Effector memory CD8-positive, alpha-beta T cell (primary cell): ENCODE measurements at places on chromosomes 13 and 19.

DNA sequence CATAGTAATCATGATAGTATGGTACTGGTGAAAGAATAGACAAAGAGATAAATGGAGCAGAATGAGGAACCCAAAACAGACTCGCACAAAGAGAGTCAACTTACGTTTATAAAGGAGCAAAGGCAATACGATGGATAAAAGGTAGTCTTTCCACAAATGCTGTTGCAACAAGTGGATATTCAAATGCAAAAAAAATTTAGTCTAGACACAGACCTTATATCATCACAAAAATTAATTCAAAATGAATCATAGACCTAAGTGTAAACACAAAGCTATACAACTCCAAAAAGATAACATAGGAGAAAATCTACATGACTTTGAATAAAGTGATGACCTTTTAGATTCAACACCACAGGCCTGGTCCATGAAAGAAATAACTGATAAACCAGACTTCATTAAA, 131.6 kb downstream of the KL start:
- no peak for DNase-seq

DNA sequence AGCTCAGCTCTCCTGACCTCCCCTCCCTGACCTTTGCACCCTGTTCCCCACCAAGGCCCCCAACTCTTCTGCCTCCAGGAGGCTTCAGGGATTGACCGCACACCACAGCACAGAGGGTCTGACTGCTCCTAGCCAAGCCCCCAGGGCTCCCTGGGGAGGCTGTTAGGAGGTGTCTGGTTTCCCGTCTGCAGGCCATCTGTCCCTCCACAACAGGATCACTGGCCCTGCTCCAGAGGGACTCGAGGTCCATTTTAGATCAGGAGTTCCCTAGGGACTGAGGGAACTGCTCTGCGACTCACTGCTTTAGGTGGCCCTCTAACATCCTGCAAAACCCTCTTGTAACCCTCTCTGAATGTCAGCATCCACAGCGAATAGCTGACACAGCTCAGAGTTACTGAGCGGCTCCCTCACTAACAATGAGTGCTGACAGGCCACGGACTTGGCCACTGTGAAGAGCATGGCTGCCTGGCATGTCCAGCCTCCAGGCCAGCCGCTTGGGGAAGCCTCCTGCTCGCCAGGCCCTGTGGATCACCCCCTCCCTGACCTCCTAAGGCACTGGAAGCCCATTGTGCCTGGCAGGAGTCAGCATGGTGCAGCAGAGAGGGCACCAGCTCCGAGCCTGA, 17.7 kb downstream of the GRIK5 start:
- DNase-seq: no peak

GRCh38 chr19:38663957-38664502, 16.6 kb downstream of the ACTN4 start:
- no peak for DNase-seq

DNA sequence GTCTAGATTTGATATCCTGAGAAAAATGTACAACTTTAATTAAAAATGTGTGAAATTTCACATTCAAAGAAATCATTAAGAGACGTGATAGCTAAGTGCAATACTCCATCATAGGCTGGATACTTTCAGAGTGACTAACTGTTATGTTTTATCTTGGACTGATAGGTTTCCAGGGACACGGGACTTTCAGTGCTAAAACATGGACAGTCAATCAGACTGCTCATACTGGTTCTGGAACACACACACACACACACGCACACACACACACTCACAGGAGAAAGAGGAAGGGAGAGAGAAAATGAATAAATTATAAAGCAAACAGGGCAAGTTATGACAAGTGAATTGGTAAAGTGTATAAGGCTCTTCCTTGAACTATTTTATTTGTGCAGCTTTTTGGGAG, 955.9 kb downstream of the SLITRK5 start:
- DNase-seq: no peak

DNA sequence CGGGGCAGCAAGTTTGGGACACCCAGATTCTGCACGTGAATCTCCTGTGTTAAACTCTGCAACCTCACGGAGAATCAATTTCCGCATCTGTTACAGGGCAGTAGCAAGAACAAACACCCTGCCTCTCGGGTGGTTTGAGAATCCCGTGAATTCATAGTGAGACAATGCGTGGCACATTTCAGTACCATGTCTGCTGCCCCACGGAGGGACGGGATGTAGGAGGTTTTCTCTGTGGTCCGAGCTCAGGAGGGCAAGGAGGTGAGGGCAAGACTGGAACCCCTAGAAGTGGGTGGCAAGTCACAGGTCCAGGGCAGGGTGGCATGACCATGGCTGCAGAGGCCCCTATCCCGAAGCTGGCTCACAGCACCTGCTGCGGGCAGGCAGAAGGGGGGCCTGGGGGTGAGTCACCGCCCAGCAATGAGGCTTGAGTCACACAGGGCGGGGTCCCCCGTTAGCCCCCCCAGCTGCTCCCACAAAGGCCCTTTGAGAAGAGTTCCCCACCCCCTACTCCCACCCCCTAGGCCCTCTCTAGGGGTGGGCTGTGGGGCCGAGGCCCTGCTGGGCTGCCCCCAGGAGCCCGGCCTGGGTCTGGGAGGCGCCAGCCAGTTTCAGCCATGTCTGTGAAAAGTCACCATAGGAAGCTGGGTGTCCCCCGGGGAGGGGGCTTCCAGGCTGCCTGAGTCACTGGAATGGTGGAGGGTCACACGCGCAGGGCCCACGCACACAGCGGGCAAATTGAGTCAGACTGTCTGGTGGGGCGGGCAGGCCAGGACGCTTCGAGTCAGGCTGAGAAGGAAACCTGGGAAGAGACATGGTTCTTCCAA, 25.8 kb upstream of the NANOS3 start:
- DNase-seq: peak; percentile 35

GRCh38 chr19:36169084-36169760, 17.0 kb upstream of the COX7A1 start:
- DNase-seq: no peak

DNA sequence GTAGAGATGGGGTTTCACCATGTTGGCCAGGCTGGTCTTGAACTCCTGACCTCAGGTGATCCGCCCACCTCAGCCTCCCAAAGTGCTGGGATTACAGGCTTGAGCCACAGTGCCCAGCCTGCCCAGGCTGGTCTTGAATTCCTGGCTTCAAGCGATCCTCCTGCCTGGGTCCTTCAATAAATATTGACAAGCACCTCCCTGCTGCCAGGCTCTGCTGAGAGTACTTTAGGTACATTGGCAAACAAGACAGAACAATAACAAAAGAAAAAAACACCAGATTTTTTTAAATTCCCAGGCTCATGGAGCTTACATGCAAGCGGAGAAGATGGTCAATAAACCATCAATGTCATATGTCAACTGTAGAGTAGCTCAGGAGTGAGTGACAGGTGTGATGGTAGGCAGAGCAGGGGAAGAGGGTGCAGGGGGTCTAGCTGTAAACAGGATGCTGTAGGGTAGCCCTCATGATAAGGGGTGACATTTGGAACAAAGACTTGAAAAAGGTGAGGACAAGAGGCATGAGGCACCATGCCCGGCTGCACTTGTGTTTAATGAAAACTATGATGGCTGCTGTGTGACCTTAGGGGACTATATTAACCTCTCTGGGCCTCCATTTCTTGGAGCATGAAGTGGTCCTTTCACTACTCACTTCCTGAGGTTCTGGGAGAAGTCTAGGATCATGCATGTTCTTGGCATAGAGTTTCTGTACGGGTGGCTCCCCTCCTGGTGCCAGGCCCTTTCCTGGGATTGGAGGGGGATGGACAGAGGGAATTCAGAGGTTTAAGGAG, 19.6 kb downstream of the SULT2B1 start:
- no peak for DNase-seq

DNA sequence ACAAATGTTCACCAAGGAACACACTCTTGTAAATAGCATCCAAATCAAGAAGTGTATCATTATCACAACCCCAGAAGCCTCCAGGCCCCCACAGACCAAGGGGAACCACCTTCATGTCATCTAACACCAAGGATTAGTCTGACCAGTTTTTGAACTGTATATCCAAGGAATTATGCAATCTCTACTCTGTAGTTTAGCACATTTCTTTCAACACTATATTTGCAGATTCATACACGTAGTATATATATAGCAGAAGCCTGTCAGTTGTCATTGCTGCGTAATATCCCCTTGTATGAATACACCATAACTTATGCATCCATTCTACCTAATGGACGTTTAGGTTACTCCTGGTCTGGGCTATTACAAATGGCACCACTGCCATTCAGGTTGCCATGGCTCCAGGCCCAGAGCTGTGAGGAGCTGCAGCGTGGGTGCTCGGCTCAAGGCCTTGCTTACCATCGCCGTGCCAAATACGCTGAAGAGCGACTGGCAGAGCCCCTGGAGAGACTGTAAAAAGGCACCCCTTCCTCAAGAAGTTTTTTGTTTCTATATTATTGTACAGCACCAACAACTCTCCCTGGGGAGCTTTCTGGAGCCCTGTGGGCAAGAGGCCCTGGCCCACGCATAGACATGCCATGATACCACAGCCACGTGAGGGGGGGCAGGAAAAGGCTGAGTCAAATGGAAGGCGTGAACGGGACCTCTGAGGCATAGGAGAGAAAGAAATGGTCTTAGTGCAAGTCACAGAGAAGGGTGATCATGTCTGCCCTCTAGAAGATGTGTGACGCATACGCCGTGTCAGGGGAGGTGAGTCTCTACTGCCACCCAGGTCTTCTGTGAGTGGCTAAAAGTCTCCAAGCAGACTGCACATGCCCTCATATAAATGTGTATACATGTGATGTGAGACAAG, 10.8 kb downstream of the LATS2 start:
- no peak for DNase-seq

GRCh38 chr19:5155586-5156210, 184.9 kb downstream of the PTPRS start:
- DNase-seq: no peak

DNA sequence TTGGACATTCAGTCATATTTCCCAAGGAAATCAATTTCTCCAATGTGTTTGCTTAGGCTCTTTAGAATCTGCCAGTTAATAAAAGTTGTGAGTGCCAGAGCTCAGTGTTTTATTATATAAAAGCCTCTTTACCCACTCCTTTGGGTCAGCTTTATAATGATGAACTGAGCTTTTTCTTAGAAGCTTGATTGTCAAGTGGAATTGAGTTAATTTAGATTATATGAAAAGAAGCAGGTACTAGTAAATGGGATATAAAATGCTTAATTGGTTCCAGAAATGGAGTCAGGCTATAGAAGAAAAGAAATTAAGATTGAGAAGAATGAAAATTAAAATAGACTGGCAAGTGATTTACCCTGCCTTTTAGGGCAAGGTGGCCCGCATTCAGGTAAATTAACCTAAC, 363.2 kb downstream of the SLITRK6 start:
- no peak for DNase-seq

DNA sequence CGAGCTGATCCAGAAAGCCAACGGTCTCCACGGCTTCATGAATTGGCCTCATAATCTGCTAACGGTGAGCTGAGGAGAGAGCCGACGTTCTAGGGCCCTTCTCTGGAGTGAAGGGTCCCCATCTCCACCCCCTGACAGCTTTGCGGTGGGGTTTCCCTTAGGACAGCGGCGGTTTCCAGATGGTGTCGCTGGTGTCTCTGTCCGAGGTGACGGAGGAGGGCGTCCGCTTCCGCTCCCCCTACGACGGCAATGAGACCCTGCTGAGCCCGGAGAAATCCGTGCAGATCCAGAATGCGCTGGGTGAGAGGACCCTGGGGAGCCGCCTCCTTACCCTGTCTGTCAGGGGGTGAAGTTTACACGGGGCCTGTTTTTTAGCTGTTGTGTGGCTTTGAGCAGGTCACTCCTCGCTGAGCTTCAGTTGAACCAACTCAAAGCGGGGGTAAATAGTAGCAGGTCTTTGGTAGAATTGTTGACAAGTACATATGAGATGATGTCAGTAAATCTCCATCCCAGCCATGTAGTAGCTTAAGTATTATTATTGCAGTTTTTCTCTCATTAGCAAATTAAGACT, 801 bp downstream of the QTRT1 start:
- DNase-seq: no peak

- no peak for DNase-seq
Measured at GRCh38 chr19:55147545-55148251, 1.3 kb downstream of the TNNT1 start.

DNA sequence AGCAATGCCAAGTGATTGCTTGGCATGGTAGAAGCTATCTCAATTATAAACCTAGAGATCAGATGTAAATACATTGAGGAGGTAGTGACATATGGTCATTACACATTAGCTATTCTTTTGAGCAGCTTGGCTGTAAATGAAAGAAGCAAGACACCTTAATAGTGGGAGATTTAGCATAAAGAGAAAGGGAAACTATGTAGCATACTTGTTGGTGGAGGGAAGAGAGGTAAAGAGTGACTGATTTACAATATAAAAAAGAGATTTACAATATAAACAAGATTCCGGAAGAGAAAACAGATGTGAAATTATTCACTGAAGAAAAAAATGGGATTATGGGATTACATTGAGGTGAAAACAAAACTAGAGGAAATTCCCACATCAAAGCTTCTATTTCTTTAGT, 2009.6 kb downstream of the OLFM4 start:
- no peak for DNase-seq

- DNase-seq: no peak
Measured at GRCh38 chr13:113155982-113156655, 2.3 kb upstream of the PROZ start.

DNA sequence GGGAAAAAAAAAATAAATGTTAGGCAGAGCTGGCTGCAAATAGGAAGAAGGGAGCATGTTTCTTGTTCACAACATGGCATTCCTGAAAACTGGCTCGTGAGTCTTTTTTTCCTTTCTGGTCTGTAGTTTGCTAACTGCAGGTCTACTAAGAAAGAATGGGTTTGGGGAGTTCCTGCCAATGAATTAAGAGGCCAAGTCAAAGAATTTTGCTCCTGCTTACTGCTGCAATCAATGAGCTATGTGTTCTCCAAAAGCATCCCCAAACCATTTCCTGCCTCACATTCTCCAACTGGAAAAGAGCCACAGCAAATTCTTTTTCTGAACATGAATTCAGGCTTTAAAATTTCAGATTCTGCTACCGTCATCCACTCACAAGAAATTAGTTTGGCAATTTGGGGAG, 88.6 kb downstream of the DCT start:
- DNase-seq: no peak

- no peak for DNase-seq
Measured at GRCh38 chr13:83150616-83151307, 731.5 kb downstream of the SLITRK1 start.

- DNase-seq: peak; percentile 73
Measured at GRCh38 chr19:28466107-28467045, 746.6 kb downstream of the UQCRFS1 start.

- no peak for DNase-seq
Measured at GRCh38 chr19:49712397-49712859, 21.5 kb downstream of the CPT1C start.

- no peak for DNase-seq
Measured at GRCh38 chr13:107234319-107235073, 666.6 kb upstream of the ARGLU1 start.

DNA sequence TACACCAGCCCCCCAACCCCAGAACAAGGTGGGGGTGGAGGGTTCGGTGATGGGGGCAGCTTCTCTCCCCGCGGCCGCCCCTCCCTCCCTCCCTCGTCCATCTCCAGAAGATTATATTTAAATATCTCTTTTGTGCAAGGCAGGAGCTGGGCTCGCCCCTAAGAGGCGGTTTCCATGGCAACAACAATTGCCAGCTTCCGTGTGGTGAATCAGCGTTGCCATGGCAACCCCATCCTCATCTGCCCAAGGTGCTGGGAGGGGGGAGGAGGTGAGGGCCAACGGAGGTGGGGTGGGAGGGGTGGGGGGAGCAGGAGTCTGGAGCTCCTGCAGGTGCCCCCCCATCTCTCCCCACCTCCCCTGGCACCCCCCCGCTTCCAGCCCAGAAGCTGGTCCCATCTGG, 46.4 kb downstream of the CELF5 start:
- DNase-seq: no peak

- DNase-seq: no peak
Measured at GRCh38 chr19:44942067-44942571, at the start of gene APOC4. Gene APOC4 (plus strand): TSS chr19:44942237. CDS start chr19:44942278, 41 bp downstream.
